ENCODE measurements at places on chromosomes 2 and 18.

DNA sequence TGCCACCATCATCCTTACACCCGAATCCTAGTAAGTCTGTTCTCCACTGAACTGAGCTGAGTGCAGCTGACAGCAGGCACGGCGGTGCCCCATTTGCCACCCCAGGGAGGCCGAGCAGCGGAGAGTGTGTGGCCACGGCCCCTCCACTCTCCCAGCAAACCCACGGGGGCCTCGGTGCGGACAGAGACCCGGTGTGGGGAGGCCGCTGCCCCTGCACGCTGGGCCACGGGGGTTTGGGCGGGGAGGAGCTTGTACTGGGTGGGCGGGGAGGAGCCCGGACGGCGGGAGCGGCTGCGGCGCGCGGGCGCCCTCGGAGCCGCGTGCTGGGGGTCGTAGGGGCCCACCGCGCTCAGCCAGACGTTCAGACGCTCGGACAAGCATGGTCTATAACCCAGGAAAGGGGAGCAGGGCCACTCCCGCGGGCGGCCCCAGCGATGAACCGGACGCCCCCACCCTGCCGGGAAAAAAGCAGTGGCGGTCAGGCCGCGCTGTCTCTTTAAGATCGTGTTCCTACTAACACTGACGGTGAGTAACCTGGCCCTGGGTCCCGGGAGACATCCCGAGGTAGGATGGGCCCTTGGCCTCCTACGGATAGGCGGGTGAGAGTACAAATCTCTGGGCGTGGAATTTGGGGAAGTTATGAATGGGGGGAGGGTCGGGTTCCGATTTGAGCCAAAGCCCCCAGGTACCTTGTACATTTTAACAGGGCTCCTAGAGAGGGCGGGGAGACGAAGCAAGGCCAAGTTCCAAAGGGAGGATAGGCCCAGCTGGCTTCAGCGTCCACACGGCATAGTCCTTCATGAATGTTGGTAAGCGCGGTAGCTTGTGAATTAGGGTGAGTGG is at the start of gene ITPRIPL1:
TSS of gene ITPRIPL1 (plus strand) at position 277 of the 843 bp plus-strand sequence. CDS start at position 800, 523 bp downstream.
- DNase-seq, result peak; percentile 66

DNA sequence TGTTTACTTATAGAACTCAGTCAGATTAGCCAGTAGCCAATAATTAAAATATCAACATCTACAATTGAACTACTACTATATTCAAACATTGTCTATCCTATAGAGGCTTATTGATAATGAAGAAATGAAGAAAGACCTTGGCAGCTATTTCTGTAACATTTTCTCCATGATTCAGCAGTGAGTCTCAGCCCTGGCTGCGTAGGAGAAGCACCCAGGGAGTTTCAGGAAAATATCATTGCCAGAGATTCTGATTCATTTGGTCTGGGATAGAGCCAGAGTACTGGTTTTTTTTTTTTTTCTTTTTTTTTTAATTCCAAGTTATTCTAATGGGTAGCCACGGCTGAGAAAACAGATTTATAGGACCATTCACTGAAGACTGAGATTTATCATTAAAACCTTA is 404.8 kb downstream of the TXNL1 start:
- no peak for DNase-seq

DNA sequence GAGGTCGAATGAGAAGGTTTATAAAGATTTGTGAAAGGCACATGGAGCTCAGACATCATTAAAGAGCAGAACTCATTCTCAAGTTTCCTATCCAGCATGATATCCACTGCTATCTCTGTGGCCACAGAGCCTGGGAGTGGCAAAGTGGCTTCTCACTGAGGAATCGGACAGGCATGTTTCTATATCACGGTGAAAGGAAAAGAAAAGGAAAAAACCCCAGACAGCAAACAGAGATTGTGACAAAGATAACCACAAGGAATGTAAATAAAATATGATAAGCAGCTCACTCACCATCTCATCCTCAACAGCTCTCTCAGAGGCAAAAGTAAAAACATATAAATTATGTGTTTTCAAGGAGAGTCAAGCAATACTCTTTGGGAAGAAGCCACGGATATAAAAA is 2.5 kb downstream of the PID1 start:
- DNase-seq, result no peak

DNA sequence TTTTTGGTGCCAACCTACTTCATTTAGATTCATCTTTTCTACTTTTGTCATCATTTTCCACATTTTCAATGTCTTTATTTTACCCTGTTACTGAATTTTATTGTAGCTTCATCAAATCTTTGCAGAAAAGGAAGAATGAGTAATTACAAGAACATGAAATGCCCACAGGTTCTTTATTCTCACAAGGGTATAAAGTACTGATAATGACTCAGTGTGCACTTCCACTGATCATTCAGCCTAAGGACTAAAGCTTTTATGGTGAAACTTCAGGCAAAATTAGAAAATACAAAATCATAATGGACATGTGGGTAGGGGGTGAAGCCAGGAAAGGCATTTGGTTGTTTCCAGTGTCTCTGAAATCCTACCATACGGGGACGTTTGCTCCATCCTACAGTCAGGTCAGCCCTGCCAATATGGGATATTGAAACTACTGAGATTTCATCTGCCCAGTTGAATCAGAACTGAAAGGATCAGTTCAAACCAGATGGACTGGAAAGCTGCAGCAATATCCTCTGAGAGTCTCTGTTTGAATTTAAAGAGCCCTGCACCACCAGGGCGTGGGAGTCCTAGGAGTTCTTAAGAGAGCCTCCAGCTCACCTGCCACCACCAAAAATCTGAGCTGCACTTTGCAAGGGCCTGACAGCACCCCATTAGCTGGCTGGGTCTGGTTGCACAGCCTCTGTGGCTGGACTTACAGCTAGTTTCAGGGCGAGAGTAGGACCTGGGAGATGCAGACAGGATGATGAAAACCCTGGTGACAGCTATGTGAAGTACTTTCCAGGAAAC is 390.4 kb downstream of the CMPK2 start:
- DNase-seq, result no peak

DNA sequence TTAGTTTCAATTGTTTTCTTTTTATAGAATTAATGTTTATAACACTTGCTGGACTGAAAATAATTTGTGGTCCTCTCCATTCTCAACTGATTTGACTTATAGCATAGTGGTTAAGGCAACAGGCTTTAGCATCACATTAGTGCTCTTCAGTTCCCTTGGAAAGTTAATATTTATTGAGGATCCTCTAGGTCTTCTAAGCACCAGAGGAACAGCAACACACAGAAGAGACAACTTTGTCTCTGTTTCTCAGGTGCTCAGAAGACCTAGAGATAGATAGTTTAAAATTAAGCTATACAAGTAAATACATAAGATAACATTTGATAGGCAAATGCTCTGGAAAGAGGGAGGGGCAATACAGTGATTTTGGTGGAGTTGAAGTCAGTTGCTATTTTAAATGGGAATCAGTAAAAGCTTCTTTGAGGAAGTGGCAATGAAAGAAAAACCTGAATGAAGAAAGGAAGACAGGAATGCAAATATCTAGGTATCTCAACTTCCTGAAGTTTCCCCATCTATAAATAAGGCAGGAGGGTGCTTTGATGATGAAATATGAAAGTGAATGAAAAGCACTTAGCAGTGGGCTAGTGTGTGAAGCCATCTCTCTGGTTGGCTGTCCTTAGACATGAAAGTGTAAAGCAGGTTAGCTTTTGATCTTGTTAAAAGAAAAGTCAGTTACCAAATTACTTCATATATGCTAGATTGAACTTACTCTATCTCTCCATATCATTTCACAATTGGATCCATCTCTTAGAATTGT is 7.9 kb downstream of the NEUROD1 start:
- no peak for DNase-seq

DNA sequence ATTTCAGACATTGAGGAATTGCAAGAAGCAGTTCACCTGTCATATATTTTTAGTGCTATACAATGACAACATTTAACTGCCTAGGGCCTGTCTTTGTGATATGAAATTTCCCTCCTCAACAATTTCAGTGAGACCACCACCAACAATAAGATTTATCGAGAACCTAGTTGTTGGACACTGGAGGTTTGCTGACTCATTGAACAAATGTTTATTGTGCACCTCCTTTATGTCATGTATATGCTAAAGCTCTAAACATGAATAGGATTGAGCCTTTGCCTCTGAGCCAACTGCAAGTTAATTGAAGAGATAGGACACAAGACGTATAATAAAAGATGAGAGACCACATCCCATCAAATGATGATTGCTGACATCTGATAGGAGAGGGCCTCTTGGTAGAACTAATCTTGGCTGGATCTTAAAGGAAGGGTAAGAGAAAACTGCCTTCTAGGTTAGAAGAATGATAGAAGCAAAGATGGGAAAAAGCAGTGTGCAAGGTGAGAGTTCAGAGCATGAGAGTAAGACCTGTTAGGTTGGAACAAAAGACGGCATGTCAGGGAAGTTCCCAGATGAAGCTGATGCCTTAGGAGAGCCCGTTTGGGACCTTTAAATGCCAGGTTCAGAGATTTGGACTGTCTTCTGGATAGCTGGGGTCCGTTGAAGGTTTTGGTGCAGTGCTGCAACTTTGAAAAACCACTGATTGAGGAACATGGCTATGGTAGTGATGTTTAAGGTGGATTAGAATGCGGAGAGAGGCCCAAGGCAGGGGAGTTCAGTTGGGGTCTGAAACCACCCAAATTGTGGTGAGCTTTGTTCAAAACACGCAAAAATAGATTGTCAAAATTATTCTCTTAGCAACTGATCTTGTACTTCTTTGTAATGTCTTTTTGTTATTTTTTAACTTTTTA is 133.0 kb upstream of the EML6 start:
- no peak for DNase-seq

DNA sequence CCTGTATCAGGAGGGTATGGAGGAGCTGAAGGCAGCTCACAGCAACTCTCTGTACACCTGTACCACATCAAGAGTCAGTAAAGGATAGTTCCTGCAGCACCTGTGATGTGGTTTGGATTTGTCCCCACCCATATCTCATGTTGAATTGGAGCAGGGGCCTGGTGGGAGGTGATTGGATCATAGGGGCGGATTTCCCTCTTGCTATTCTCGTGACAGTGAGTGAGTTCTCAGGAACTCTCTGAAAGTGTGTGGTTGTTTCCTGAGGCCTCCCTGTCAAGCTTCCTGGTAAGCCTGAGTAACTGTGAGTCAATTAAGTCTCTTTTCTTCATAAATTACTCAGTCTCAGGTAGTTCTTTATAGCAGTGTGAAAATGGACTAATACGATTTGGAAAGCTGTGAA is 28.9 kb downstream of the OSBPL1A start:
- DNase-seq, result no peak

DNA sequence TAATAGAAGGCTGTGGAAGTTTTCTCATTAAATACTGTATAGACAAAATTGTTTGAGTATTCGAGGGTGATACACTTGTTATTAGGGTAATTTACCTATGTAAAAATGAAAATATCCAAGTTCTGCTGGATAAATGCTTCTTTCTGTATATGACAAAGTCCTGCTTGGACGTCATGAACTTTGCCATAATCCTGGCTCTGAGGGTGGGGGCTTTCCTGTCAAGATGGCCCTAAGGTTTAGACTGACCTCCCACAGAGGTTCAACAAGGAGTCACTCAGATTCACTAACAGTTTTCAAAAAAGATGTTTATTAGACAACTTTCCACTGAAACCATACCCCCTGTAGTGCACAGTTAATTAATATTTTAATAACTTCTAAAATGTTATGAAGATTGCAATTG is 52.5 kb upstream of the NABP1 start:
- DNase-seq, result no peak

DNA sequence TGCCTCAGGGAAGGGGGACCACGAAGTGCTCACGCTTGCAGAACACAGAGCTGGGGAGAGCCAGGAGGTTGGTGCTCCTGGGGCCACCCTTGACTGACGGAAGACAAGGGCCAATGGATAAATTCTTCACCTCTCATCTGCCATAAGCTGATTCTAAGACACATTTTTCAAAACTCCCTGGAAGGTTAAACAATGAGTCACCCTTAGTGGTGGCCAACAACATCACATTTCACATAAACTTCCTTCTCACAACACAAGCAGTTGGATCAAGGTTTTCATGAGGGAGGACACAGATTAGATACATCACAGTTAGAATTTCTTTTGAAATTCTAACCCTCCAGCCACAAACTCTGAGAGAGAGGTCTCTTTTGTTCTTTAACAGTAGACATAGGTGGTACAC is 713.6 kb upstream of the POU3F3 start:
- DNase-seq, result no peak

DNA sequence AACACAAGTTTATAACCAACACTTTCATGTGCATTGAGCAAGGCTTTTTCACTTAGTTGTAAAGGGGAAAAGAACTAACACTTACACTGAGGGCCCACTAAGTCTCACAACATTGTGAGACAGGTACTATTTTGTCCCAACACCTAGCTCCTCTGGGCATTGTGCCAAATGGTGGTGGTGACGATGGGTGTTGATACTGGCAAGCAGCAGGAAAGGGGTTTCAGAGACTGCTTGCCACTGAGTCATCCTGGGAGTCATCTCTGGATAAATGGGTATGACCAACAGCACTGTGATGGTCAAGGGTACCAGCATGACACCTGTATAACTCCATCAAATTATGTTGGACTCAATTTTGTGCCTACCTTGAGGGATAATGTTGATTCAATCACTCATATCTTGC is 138.8 kb upstream of the ITGA6 start:
- DNase-seq, result no peak

DNA sequence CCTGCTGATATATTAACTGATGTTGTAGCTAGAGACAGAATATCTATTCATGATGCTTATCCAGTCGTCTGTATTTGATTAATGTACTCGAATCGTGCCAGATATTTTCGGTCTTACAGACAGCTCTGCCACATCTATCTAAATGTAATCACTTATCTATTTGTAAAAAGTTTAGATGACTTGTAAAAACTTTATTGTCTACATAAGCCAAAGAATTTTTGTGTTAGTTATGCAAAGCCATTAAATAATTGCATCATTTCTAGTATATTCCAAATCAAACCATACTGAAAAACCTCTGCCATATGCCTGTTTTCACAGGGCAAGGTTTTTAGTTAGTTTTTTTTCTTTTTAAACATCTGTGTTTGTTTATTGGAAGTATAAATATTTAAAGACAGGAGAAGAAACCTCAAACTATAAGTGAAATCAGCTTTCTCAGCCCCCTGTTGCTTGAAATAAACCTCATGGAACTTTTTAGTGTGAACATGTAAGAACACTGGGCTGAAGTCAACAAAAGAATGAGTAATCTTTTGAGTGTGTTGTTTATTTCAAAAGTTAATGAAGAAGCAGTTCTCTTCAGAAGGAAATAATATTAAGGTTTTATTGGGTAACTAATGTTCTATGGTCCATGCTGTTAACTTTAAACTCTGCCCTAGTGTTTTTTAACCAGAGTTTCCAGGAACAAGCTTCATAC is 657.6 kb upstream of the SYT4 start:
- no peak for DNase-seq

- no peak for DNase-seq
Measured at GRCh38 chr2:207390302-207391095, 139.3 kb upstream of the CREB1 start.

- DNase-seq, result no peak
Measured at GRCh38 chr2:150931451-150931850, 330.2 kb downstream of the RBM43 start.

GRCh38 chr2:8122520-8122919 is 559.3 kb upstream of the ID2 start:
- DNase-seq, result no peak
